ENCODE measurements at places on chromosomes 7 and 10. TPM values are rescaled to one million over a fixed set of nuclear protein-coding genes. Genes with fewer than 3 reads are reported as not detected.
A peak's percentile ranks its signal among the peaks of the same experiment; 100 is the strongest.

The MNX1 gene
- 3.7 TPM for total RNA-seq

The MACC1 gene
- total RNA-seq, result 12.0 TPM

The SLK gene
- 20.2 TPM for total RNA-seq

The PRLHR gene
- total RNA-seq, result not detected

The IL15RA gene
- 5.9 TPM for total RNA-seq

The PWWP2B gene
- 41.5 TPM for total RNA-seq

The CTAGE8 gene
- 1.2 TPM for total RNA-seq

The MARVELD1 gene
- 25.5 TPM for total RNA-seq

The GARIN1A gene
- 3.6 TPM for total RNA-seq

The UBE2D1 gene
- total RNA-seq, result 13.6 TPM

- DNase-seq, result no peak
- H3K4me1 ChIP-seq, result no peaks in the 10 kb centered on the region
These were observed 73.7 kb upstream of the CAMK2B start for GRCh38 chr7:44398953-44399574.

DNA sequence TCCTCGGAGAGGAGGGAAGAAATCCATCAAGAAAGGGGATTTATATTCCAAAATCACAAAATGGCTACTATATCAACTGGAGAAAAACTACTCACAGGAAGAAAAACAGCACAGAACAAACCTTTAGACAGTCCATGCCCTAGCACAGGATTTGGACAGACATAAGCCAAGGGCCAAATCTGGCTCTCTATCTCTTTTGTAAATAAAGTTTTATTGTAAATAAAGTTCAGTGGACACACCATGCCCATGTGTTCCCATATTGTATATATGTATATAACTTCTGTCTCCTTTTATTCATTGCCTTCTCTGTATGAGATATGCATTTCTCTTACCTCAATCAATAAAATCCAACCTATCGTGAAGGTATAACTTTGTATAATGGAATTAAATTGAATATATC is 742.8 kb upstream of the LRRTM3 start:
- no peaks in the 10 kb centered on the region for H3K27me3 ChIP-seq
- no peak for DNase-seq
- H3K4me1 ChIP-seq, result no peaks in the 10 kb centered on the region
- H3K27ac ChIP-seq, result no peak overlapping the region
- H3K36me3 ChIP-seq, result no peaks in the 10 kb centered on the region

- H3K36me3 ChIP-seq, result peaks cover 30% of the 10 kb centered on the region
- H3K27ac ChIP-seq, result no peak overlapping the region
- no peak overlapping the region for H3K4me3 ChIP-seq
- H3K4me1 ChIP-seq, result no peaks in the 10 kb centered on the region
These were observed 31.5 kb downstream of the EPC1 start for GRCh38 chr10:32315424-32315823.

- DNase-seq, result no peak
- no peaks in the 10 kb centered on the region for H3K4me1 ChIP-seq
- H3K4me3 ChIP-seq, result no peak overlapping the region
- H3K36me3 ChIP-seq, result no peaks in the 10 kb centered on the region
- no peak overlapping the region for H3K27ac ChIP-seq
These were observed 20.8 kb upstream of the ZNF800 start for GRCh38 chr7:127413326-127413725.

DNA sequence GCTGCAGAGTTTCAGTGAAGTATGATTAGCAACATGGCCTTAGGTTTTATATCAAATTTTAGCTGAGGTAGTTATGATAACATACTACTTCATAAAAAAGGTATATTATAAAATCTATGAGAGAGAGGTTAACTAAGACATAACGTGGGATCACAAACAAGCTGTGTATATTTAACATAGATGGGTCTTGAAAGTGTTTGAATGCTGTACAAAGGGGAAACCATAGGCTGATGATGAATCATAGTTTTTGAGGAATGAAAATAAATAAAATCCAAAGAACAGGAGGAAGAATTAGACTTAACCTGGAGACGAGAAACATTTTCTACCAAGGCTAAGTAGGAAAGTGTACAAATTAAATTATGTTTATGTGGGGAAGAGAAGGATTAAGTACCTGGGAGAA is 119.0 kb downstream of the GNAI1 start:
- H3K27me3 ChIP-seq, result no peaks in the 10 kb centered on the region
- no peaks in the 10 kb centered on the region for H3K36me3 ChIP-seq
- peaks cover 20% of the 10 kb centered on the region for H3K4me1 ChIP-seq
- DNase-seq, result peak; percentile 43
- no peak overlapping the region for H3K4me3 ChIP-seq

- H3K36me3 ChIP-seq, result no peaks in the 10 kb centered on the region
- H3K4me3 ChIP-seq, result no peak overlapping the region
- H3K27ac ChIP-seq, result no peak overlapping the region
- H3K27me3 ChIP-seq, result no peaks in the 10 kb centered on the region
These were observed 2.6 kb upstream of the RPA3 start for GRCh38 chr7:7720750-7721621.

GRCh38 chr10:88465765-88466164 is 117.4 kb downstream of the RNLS start:
- H3K4me3 ChIP-seq, result no peak overlapping the region
- H3K27ac ChIP-seq, result no peak overlapping the region
- DNase-seq, result no peak
- H3K36me3 ChIP-seq, result no peaks in the 10 kb centered on the region

GRCh38 chr10:36494371-36494770 is 631.0 kb upstream of the ANKRD30A start:
- DNase-seq, result peak; percentile 100
- H3K4me1 ChIP-seq, result peaks cover 90% of the 10 kb centered on the region
- H3K36me3 ChIP-seq, result no peaks in the 10 kb centered on the region
- H3K27me3 ChIP-seq, result no peaks in the 10 kb centered on the region

GRCh38 chr10:535051-535450 is 154.4 kb downstream of the DIP2C start:
- no peaks in the 10 kb centered on the region for H3K27me3 ChIP-seq
- H3K36me3 ChIP-seq, result no peaks in the 10 kb centered on the region
- no peaks in the 10 kb centered on the region for H3K4me1 ChIP-seq
- no peak overlapping the region for H3K27ac ChIP-seq
- DNase-seq, result no peak

DNA sequence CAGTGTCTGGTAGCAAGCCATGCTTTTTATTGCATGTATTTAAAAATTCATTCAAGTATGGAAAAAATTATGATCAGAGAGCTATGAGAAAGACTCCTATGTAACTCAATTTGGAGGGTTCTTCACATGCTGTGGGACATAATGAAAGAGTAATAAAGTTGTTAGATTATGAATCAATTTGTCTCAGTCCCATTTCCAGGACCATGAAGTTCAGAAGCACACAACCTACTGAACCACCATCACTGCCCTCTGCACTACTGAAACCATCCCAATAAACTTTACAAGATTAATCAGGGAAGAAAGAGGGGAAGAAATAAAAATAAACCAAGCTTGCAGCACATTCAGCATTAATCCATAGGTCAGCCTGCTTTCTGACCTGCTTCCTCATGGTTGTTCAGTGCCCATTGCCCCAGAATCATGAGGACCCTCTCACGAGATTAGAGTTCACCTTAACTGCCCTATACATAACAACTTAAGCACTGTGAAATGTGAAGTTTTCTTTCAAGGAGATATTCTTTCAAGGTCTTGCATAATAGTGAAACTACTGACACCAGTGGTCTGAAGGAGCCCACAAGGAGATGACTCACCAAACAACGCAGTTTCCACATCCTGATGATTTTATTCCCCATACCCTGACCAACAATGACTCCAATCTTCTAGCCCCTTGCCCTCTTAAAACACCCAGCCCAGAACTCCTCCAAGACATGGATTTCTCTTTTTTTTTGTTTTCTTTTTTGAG is 171.5 kb upstream of the ADCY1 start:
- H3K27ac ChIP-seq, result peak overlapping the region; percentile 89
- peak; percentile 82 for DNase-seq
- H3K4me1 ChIP-seq, result peaks cover 32% of the 10 kb centered on the region
- no peaks in the 10 kb centered on the region for H3K36me3 ChIP-seq
- no peak overlapping the region for H3K4me3 ChIP-seq
- H3K27me3 ChIP-seq, result no peaks in the 10 kb centered on the region

- H3K4me1 ChIP-seq, result no peaks in the 10 kb centered on the region
- no peaks in the 10 kb centered on the region for H3K27me3 ChIP-seq
- DNase-seq, result no peak
- H3K4me3 ChIP-seq, result no peak overlapping the region
- H3K36me3 ChIP-seq, result no peaks in the 10 kb centered on the region
These were observed 37.4 kb downstream of the SMNDC1 start for GRCh38 chr10:110267276-110267675.

- no peak overlapping the region for H3K27ac ChIP-seq
- peaks cover 1% of the 10 kb centered on the region for H3K4me1 ChIP-seq
- H3K4me3 ChIP-seq, result no peak overlapping the region
- no peaks in the 10 kb centered on the region for H3K36me3 ChIP-seq
- DNase-seq, result no peak
These were observed 9.2 kb upstream of the NT5C2 start for GRCh38 chr10:103202319-103202718.

DNA sequence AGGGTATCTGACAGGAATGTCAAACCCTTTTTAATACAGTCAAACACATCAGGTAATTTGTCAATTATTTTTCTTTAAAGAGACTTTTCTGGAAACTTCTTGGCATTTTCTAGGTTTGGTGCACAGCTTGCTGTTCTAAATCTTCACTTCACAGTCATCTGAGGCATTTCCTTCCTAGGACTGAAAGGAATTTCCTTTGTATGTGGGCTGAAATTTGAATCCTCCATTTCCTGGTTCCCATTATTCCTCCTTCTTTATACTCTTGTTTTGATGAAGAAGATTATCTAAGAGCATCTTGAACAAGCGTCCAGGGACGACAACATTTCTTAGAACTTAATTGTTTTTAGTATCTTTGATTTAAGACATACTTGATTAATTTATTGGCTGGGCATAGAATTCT is 24.9 kb downstream of the CALD1 start:
- DNase-seq, result no peak
- H3K27me3 ChIP-seq, result no peaks in the 10 kb centered on the region
- H3K4me1 ChIP-seq, result no peaks in the 10 kb centered on the region
- no peak overlapping the region for H3K4me3 ChIP-seq

DNA sequence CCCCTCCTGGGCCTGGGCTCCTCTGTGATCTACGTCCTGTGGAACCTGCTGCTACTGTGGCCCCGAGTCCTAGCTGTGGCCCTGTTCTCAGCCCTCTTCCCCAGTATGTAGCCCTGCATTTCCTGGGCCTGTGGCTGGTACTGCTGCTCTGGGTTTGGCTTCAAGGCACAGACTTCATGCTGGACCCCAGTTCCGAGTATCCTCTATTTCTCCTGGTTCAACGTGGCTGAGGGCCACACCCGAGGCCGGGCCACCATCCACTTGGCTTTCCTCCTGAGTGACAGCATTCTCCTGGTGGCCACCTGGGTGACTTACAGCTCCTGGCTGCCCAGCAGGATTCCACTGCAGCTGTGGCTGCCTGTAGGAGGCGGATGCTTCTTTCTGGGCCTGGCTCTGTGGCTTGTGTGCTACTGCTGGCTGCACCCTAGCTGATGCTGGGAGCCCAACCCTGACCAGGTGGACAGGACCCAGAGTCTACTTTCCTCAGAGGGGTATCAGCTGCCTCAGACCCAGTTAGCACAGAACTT is 37.8 kb upstream of the MMD2 start:
- no peak overlapping the region for H3K27ac ChIP-seq
- no peak for DNase-seq
- H3K4me1 ChIP-seq, result no peaks in the 10 kb centered on the region
- H3K36me3 ChIP-seq, result peaks cover 3% of the 10 kb centered on the region
- no peak overlapping the region for H3K4me3 ChIP-seq

DNA sequence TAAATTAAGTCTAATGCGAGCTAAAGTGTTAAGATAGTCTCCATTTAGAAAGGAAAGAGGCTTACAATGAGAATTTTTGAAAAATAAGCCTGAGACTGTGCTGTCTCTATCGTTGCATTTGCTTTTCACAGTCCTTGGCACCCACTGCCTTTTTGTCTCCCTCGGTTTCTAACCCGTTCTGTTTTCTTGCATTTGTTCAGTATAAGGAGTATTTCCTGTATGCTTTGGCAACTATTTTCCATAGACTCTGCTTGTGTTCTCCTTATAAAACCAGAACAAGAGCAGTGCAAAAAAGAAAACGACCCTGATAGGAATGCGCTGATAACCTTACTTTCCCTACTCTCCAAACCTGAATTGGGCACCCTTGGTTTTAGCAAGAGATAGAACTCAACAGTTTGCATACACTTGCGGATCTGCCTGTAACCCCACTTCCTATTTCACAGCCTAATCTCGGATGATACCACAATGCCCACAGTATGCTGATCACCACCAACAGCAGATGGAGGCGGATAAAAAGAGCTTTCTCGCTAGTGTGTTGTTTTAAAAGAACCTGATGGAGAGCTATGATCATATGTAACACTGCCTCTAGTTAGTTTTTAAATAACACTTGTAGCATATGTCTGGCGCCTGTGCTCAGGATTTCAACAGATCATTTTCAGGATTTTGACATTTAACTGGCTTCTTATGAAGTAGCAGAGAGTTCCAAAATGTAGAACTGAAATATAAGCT is 1.6 kb upstream of the ARHGAP12 start:
- H3K4me1 ChIP-seq, result peaks cover 22% of the 10 kb centered on the region
- no peaks in the 10 kb centered on the region for H3K36me3 ChIP-seq
- peak overlapping the region; percentile 85 for H3K4me3 ChIP-seq

GRCh38 chr10:33524041-33524440 is 189.6 kb upstream of the NRP1 start:
- H3K4me3 ChIP-seq, result no peak overlapping the region
- no peaks in the 10 kb centered on the region for H3K36me3 ChIP-seq
- no peak overlapping the region for H3K27ac ChIP-seq
- H3K27me3 ChIP-seq, result no peaks in the 10 kb centered on the region

DNA sequence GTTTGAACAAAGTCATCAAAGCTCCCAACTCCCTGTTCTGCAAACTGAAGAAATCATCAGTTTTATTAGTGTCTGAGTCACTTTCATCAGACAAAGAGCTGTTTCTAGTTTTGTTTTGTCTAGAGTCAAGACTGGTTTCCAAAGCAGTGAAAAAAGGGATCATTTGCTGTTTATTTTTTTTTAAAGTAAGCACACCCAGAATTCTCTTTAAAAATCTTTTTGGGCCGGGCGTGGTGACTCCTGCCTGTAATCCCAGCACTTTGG is 972.0 kb upstream of the CELF2 start:
- no peaks in the 10 kb centered on the region for H3K27me3 ChIP-seq
- no peaks in the 10 kb centered on the region for H3K4me1 ChIP-seq
- H3K27ac ChIP-seq, result no peak overlapping the region
- no peaks in the 10 kb centered on the region for H3K36me3 ChIP-seq

GRCh38 chr7:90594751-90595317 is 1.3 kb upstream of the CDK14 start:
- H3K4me3 ChIP-seq, result peak overlapping the region; percentile 90
- peak; percentile 90 for DNase-seq
- H3K27ac ChIP-seq, result peak overlapping the region; percentile 89
- H3K4me1 ChIP-seq, result peaks cover 32% of the 10 kb centered on the region

GRCh38 chr7:31087351-31087750 is 35.2 kb downstream of the ADCYAP1R1 start:
- no peaks in the 10 kb centered on the region for H3K4me1 ChIP-seq
- DNase-seq, result no peak
- no peak overlapping the region for H3K27ac ChIP-seq
- no peaks in the 10 kb centered on the region for H3K36me3 ChIP-seq
- H3K27me3 ChIP-seq, result peaks cover 40% of the 10 kb centered on the region
- no peak overlapping the region for H3K4me3 ChIP-seq

Measured in PC-3 (cell line).